Activated CD8-positive, alpha-beta memory T cell treated with anti-CD3 and anti-CD28 coated beads for 1 hour (primary cell): ENCODE measurements at places on chromosomes 7 and 10.

GRCh38 chr7:44188480-44189225 is 586 bp downstream of the GCK start:
- no peak for DNase-seq

DNA sequence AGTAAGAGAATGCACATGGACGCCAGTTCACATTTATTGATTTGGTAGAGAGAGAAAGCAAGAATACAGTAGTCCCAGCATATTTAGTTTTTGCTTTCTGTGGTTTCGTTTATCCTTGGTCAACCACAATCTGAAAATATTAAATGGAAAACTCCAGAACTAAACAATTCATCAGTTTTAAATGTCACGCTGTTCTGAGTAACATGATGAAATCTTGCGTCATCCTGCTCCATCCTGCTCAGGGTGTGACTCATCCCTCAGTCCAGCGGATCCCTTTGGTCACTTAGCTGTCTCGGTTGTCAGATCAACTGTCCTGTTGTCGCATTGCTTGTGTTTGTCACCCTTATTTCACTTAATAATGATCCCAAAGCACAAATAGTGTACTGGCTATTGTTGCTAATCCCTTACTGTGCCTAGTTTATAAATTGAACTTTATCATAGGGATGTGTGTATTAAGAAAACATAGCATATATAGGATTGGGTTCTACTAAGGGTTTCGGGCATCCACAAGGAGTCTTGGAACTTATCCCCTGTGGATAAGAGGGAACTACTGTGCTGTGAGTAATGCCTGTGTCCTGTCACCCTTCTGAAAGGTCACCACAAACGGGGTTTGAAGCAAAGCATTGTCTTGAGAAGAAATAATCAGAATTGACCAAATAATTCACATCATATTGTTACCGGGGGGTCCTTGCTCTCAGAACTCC is 73.6 kb downstream of the OTUD1 start:
- no peak for DNase-seq

GRCh38 chr10:99777918-99778714 is 4.3 kb upstream of the ABCC2 start:
- no peak for DNase-seq

GRCh38 chr10:119620241-119621077 is 23.7 kb upstream of the TIAL1 start:
- DNase-seq = no peak

DNA sequence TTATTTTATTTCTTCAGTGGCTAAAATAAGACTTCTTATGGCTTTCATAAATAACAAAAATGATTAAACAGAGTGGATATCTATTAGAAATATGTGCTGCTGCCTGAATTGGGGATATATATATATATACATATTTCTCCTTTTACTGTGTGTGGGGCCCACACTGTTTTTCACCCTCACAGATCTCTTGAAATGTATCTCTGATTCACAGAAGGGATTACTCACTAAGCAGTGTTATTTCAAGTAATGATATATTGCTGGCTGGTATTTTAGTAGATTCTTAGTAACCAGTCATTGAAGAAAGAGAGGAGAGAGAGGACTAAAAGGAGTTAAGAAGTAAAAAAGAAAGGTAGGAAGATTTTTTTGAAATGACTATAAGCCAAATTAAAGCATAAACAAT is 308.6 kb upstream of the NRP1 start:
- no peak for DNase-seq

- DNase-seq = no peak
Observed at GRCh38 chr10:4243651-4244050, 458.6 kb upstream of the KLF6 start.

- no peak for DNase-seq
Observed at GRCh38 chr10:87875929-87876571, 12.6 kb downstream of the PTEN start.

DNA sequence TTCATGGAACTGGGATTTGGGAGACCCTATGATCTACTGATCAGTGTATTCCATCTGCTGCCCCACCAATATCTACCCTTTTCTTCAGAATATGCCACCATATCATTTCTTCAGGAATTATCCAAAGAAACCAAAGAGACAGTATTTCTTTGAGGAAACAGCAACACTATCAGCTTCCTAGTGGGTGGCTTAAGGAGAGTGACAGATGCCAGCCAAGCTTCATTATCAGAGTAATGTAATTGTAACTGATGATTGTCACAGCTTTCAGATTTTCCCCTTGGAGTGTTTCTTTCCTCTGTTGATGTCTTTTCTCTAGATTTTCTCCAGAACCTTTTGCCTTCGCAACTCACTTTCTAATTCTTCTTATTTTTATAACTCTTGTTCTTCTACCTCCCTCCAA is 934.4 kb upstream of the LRRN3 start:
- DNase-seq = no peak

- no peak for DNase-seq
Observed at GRCh38 chr7:71611986-71612385, 480.0 kb downstream of the GALNT17 start.
